Posterior vena cava (tissue), 2 donors: ENCODE measurements at places on chromosomes 13 and 19. TPM values are rescaled to one million over a fixed set of nuclear protein-coding genes. Genes with fewer than 3 reads are reported as not detected.

Gene ENOX1
- total RNA-seq = 5.3 TPM

Gene DCT
- 0.32 TPM for total RNA-seq

- DNase-seq = no peak
Observed at GRCh38 chr19:28289295-28290063, 923.5 kb downstream of the UQCRFS1 start.

Gene NKG7
- total RNA-seq = 3.0 TPM

DNA sequence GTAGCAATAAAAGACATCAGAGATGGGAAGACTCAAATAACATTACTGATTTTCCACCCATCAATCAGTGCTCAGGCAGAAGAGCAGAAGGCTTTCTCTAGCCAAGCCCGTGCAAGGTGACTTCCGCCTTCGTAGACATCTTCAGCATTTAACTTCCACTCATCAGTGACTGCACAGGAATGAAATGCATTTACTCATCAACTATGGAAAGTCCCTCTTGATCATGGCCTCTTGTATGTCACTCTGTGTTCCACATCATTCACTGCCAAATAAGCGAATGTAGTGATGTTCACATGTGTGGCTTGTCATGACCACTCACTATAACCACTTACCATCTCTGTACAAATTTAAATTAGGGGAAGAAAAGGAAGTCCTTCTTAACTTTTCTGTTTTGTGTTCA, 49.4 kb downstream of the SACS start:
- DNase-seq = no peak

Gene INSR
- total RNA-seq = 47.5 TPM

- no peak for DNase-seq
Observed at GRCh38 chr19:35240327-35240726, 8.5 kb upstream of the LSR start.

- no peak for DNase-seq
Observed at GRCh38 chr13:40657307-40657706, 9.1 kb downstream of the FOXO1 start.

GRCh38 chr19:45753548-45753947, 15.5 kb downstream of the SIX5 start:
- no peak for DNase-seq
